ENCODE measurements at places on chromosomes 2 and 18.

- DNase-seq = no peak
These were observed 103.4 kb downstream of the WDPCP start for GRCh38 chr2:63484901-63485300.

- DNase-seq = no peak
These were observed 43.2 kb downstream of the ATIC start for GRCh38 chr2:215354771-215355695.

DNA sequence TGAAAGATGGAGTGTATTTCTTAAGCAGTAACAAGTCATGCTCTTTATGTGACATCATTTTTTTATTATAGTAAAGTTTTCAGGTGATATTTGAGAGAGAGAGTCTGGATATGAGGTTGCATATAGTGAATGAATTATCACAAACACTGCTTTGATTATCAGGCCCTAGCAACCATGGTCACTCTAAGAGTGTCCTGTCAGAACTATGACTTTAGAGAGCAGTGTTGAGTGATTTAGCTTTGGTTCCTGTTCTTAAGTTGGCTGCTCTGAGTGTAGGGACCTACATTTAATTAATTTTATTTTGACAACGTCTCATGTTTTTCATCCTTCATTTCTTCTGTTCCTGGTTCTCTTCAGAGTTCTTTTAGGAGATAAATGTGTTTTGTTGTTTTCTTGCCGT lies 275.5 kb downstream of the KCNJ3 start:
- no peak for DNase-seq

DNA sequence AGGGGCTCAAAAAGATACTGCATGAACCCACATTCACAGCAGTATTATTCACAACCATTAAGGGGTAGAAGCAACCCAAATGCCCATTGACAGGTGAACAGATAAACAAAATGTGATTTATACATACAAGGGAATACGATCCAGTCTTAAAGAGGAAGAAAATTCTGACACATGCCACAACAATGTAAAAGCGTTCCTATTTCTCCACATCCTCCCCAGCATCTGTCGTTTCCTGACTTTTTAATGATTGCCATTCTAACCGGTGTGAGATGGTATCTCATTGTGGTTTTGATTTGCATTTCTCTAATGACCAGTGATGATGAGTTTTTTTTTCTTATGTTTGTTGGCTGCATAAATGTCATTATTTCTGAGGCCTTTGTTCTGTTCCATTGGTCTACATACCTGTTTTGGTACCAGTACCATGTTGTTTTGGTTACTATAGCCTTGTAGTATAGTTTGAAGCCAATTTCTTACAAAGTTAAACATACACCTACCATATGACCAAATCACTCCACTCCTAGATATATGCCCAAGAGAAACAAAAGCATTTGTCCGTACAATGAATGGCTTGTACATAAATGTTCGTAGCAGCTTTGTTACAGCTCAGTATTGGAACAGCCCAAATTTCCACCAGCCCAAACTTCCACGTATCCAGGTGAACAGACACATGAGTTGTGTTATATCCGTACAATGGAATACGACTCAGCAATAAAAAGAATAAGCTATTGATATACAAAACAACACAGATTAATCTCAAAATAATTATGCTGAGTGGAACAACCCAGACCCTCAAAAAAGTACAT lies 85.1 kb downstream of the TMEM131 start:
- DNase-seq = no peak

DNA sequence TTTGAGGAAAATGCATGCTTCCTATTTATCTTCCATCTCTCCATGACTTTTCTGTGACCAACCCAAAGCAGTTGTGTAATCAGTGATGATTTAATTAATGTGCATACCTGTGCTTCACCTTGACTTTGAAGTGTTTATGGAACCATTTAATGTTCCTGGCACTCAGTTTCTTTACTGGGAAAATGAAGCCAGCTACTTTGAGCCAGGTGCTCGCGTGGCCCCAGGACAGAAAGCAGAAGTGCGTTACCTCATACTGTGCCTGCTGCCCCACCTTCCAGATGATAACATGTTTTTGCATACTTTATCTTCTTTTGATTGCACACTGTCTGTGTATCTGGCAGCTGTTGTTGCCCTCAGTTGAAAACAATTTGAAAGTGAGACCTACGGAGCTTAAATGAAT lies 61.3 kb downstream of the PMAIP1 start:
- no peak for DNase-seq

DNA sequence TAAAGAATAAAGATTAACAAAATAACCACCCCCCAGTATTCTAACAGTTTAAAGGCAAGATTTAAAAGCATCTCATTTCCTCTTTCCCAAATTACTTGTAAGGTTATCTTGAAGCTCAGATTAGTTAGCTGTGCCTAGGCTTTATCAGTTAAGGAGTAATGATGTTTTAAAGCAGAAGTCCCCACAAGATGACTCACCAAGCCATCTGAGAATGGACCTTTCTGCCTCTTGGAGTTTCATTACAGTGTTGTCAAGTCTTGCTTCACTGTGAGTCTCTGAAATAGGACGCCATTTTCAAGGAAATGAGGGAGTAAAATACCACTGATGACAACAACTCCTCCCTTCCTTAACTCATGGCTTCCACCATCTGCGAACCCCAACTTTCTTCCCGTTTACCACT lies 35.9 kb downstream of the ZNF385B start:
- no peak for DNase-seq

DNA sequence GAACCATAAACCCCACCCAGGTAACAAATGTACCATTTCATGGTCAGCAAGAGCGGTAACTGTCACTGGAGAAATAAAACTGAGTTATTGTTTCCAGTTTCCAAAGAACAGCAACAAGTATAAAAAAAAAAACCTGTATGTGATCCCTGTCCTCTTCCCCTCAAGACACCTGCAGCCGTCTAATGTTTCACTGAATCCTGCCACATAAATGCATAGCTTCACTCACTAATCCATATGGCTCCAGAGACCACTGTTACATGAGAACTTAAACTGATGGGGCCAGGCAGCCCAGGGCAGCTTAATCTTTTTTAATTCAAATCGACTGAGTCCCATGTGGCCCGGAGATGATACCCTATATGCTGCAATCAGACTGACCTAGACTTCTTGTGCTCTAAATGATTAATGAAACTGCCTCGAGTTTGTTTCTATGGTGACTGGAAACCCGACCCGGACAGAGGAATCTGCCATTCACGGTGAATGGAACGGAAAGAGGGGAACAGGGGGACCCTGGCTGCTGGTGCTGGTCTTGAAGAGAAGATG lies 60.9 kb upstream of the SIX2 start:
- no peak for DNase-seq

DNA sequence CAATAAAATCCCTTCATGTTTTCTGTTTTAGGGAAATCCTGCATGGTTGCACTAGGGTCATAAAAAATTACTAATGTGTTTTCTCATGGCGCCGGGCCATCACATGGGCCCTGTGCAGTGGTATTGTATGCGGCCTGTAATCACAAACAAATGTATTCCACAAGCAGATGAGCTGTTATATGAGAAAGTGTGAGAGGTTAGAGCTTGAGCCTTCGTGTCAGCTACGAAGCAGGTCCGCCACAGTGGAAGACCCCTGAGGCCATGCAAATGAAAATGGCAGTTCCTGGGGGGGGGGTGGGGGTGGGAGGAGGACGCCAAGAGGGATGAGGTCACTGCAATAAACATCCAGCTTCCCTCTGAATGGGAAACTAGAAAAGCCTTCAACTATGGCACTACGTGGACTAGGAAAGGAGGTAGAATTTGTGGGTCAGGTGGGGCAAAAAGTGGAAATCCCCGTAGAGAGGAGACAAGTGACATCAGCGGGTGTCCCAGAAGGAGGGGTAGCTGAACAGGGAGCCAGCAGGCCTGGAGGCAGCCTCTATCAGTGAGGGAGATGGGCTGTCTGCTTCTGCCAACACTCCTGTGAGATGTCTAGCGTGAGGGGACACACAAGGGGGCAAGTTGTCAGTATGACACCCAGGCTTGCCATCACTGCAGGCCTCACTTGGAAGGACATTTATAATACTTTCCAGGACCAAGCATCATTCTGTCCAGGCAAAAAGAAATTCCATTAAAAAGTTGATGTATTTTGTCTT lies 130.3 kb upstream of the CTAGE1 start:
- no peak for DNase-seq

- peak; percentile 64 for DNase-seq
These were observed 105.6 kb upstream of the STK17B start for GRCh38 chr2:196277002-196277401.

DNA sequence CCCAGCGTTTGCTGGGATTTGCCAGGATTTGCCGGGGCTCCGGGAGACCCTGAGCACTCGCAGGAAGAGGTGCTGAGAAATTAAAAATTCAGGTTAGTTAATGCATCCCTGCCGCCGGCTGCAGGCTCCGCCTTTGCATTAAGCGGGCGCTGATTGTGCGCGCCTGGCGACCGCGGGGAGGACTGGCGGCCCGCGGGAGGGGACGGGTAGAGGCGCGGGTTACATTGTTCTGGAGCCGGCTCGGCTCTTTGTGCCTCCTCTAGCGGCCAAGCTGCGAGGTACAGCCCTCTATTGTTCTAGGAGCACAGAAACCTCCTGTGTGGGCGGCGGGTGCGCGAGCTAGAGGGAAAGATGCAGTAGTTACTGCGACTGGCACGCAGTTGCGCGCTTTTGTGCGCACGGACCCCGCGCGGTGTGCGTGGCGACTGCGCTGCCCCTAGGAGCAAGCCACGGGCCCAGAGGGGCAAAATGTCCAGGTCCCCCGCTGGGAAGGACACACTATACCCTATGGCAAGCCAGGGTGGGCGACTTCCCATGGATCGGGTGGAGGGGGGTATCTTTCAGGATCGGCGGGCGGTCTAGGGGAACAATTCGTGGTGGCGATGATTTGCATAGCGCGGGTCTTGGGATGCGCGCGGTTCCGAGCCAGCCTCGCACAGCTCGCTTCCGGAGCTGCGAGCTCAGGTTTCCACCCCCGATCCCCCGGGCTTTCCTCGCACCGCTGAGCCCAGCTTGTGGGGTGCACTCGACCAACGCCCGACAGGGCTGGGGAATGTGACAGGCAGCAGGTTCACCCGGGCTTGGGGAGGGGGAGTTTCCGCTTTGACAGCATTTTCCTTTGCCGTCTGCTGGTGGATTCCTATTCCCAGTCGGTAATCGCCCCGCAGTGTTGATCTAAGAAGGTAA lies 2.8 kb downstream of the ONECUT2 start:
- peak; percentile 39 for DNase-seq

GRCh38 chr2:224072541-224073188 lies 33.6 kb upstream of the SERPINE2 start:
- DNase-seq = no peak

DNA sequence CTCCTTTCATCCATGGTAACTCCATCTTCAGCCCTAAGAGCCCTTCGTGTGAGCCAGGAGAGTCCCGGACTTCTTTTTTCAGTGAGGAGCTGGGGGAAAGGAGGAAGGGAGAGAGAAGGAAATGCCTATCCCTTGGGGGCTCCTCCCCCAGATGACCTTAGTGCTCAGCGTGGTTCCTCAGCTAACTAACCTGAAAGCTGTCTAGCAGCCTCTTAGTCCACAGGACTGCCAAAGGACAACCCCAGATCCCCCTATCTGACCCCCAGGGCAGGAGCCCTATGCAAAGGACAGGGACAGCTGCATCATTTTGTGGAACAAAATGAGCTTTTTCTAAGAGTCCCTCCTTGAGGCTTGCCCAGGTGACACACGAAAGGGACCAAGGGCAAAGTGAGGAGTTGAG lies 7.9 kb downstream of the SPR start:
- no peak for DNase-seq

DNA sequence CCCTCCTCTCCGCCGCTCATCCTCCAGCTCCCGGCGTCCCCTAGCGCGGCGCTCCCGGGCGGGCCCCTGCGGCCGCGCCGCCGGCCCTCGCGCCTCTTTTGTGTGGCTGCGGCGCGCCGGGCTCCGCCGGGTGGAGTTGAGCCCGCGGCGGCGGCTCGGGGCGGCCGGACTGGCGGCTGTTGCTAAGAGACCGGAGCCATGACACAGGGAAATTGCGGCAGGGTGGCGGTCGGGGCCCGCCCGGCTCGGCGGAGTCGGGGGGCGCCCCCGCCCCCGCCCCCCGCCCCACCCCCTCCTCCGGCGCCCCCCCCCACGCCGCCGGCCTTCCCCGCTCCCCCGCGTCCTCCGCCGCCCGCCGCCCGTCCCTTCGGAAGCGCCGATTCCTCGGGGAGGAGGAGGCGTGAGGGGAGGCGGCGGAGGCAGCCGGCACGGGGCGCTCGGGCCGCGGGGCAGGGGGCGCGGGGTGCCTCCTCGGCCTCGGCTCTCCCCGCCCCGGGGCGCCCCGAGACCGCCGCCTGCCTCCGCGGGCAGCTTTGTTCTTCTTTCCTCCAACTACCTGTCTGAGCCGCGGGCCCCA lies at the start of gene TMEM200C:
TMEM200C (minus strand) TSS at position 224 of the 577 bp plus-strand sequence. CDS start 3,459 bp downstream, outside the sequence.
- DNase-seq = no peak

DNA sequence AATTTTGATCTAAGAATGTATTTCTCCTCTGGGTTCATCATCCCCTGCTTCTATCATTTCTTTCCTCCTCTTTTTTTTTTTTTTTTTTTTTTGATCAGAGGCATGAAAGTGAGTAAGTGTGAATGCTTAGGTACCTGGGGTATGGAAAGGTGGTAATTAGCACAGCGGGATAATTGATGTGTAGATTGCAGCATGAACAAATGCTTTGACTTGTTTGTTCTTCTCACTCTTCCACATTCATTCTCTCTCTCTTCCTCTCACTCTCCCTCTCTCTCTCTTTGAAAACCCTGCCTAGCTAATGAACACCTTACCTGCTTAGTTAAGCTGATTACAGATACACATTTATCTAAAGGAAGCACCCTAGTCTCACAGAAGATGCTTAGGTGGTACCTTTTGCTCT lies 74.7 kb downstream of the ZEB2 start:
- no peak for DNase-seq

DNA sequence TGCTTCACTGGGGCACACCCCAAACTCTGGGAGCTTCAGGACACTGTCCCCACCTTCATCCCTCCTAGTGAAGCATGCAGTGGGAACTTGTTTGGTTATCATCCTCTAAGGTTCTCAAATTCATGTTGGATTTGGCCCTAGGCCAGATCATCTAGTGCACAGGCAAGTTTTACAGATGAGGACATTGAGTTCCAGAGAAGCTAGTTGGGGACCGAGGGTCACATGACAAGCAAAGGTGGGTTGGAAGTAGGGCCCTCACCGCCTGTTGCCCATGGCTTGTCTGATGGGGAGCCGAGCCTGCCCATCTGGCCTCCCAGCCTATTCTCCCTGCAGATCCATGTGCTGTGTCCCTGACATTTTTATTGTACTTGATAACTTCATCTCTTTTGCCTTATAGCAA lies 2.8 kb downstream of the PRKCE start:
- no peak for DNase-seq

GRCh38 chr2:178152033-178152432 lies 39.8 kb downstream of the RBM45 start:
- no peak for DNase-seq

GRCh38 chr2:11056614-11057013 lies 98.7 kb upstream of the SLC66A3 start:
- DNase-seq = no peak

GRCh38 chr2:45845566-45845965 lies 194.1 kb downstream of the PRKCE start:
- DNase-seq = no peak

DNA sequence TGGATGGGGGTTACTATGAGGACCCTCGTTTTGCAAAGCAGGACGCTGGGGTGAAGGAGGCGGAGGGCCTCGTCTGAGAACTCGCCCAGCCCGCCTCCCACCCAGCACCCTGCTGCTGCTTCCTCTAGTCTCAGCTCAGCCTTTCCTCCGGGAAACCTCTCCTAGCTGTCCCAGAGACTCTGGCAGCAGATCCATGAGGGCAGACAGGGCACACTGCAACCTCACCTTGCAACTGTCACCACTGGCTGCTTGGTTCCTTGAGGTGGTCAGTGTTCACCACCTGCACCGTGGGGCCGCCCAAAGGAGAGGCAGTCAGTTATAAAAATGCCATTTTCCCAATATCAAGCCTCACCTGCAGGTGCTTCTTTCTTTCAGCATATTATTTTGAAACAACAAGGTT lies 45.6 kb downstream of the PARD6G start:
- DNase-seq = no peak

GRCh38 chr2:221104361-221104811 lies 467.7 kb downstream of the EPHA4 start:
- DNase-seq = no peak

Data from CD4-positive, alpha-beta memory T cell (primary cell).